ENCODE measurements at places on chromosomes 1 and 21.

GRCh38 chr1:228861832-228862180 lies 126.5 kb downstream of the RHOU start:
- DNase-seq: no peak

DNA sequence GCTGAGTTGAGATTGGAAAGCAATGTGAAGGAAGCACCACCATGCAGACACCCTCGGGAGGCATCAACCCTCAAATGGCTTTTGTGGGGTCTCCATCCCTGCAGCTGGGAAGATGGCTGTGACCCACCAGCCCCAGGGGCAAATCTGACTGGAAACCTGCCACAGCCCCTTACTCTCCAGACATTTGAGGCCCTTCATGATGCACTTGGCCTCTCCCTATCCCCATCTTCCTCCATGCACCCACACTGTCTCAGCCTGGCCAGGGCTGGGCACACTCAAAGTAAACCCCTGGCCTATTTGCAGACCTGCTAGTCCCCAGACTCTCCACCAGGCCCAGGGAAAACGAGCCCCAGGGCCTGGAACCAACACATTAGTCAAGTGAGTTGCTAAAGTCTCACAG lies 205.2 kb downstream of the MATN1 start:
- DNase-seq: no peak

DNA sequence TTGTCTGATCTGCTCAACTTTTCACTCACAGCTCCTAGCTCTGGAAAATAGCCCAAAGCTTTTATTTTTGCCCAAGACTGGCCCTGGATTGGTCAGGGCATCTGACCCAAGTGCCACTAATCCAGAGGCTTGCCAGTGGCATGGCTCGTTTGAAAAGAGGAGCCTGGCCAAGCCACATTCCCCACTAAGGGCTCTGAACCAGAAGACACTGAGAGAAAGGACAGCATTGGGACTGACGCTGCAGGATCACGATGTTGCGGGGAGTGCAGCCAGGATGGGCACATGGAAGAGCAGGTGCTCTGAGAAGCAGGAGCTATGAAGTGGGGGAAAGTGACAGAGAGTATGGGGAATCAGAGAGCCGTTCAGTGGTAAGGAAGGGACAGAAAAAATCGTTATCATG lies 44.9 kb upstream of the TSPAN2 start:
- DNase-seq: no peak

DNA sequence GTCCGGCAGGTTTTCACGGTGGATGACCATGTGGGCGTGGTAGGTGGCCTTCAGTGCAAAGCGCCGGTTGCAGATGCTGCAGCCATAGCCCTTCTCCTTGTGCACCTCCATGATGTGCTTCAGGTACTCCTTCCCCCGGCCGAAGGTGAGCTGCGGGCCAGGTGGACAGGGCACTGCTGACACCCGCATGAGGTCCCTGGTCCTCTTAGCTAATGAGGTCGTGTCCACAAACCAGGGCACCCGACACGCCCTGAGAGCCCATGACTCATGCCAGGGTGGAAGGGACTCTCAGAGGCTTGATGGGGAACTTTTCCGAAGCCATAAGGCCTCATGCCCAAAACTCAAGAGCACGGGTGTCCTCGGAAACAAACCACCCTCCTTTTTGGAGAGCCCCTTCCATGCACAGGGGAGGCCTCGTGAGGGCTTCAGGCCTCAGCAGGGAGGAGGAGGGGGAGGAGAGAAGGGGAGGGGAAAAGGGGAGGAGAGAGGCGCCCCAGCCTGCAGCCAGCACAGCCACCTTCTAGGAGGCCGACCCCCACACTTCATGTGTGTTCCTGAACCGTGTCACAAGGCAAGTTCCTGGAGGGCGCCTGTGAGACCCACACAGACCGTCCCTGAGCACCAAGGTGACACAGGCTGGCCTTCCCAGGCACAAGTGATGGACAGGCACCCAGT lies 54.4 kb upstream of the RIPK4 start:
- no peak for DNase-seq

DNA sequence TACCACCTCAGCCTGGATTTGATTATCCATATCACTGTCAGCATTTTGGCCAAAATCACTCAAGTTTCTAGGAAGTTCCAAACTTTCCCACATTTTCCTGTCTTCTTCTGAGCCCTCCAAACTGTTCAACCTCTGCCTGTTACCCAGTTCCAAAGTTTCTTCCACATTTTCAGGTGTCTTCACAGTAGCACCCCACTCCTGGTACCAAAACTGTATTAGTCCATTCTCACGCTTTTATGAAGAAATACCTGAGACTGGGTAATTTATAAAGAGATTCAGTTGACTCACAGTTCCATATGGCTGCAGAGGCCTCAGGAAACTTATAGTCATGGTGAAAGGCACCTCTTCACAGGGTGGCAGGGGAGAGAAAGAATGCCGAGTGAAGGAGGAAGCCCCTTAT lies 39.4 kb downstream of the STXBP3 start:
- no peak for DNase-seq

- DNase-seq: no peak
Measured at GRCh38 chr1:154463512-154463990, 38.5 kb upstream of the TDRD10 start.

DNA sequence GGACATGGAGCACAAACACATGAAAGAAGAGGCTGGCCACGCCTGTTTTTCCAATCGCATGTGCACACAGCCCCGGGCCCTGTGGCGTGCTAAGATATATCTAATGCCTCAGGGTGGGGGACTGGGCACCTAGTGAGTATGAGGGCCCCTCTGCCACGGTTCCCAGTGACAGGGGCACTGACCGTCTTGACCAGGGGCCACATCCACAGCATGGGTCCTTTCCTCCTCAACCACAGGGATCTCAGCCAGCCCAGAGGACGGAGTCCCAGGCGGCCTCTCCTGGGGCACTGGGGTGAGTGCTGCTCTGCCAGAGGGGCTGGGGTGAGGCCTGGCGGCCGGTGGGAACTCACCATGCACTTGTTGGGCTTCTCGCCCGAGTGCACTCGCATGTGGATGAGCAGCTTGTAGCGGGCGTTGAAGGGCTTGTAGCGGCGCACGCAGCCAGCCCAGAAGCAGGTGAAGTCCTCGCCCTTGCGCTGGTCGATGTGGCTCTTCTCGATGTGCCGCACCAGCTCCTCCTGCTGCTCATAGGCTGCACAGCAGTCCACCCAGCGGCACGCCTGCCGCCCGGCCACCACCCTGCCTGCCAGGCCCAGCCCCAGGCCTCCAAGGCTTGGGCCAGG lies 134.7 kb downstream of the DMRTB1 start:
- DNase-seq: no peak

- DNase-seq: no peak
Measured at GRCh38 chr21:31556662-31557061, 102.8 kb upstream of the SOD1 start.

- peak; percentile 55 for DNase-seq
Measured at GRCh38 chr1:168136709-168137514, at the start of gene GPR161. GPR161 (minus strand) TSS chr1:168136930; CDS start chr1:168104850, 32,080 bp downstream.

- peak; percentile 47 for DNase-seq
Measured at GRCh38 chr1:187051618-187052232, 223.0 kb downstream of the PLA2G4A start.

GRCh38 chr1:24018611-24019580 lies 38.8 kb upstream of the SRSF10 start:
- DNase-seq: peak; percentile 99
